Activated CD8-positive, alpha-beta memory T cell treated with anti-CD3 and anti-CD28 coated beads for 24 hours (primary cell): ENCODE measurements at places on chromosomes 2 and 18.

- DNase-seq, result peak; percentile 9
Measured at GRCh38 chr2:20363578-20363977, 12.9 kb upstream of the PUM2 start.

GRCh38 chr2:23363831-23364230 is 21.1 kb upstream of the KLHL29 start:
- no peak for DNase-seq

- DNase-seq, result no peak
Measured at GRCh38 chr2:51258301-51258700, 226.4 kb upstream of the NRXN1 start.

- peak; percentile 58 for DNase-seq
Measured at GRCh38 chr2:174678395-174678794, 80.8 kb upstream of the WIPF1 start.

DNA sequence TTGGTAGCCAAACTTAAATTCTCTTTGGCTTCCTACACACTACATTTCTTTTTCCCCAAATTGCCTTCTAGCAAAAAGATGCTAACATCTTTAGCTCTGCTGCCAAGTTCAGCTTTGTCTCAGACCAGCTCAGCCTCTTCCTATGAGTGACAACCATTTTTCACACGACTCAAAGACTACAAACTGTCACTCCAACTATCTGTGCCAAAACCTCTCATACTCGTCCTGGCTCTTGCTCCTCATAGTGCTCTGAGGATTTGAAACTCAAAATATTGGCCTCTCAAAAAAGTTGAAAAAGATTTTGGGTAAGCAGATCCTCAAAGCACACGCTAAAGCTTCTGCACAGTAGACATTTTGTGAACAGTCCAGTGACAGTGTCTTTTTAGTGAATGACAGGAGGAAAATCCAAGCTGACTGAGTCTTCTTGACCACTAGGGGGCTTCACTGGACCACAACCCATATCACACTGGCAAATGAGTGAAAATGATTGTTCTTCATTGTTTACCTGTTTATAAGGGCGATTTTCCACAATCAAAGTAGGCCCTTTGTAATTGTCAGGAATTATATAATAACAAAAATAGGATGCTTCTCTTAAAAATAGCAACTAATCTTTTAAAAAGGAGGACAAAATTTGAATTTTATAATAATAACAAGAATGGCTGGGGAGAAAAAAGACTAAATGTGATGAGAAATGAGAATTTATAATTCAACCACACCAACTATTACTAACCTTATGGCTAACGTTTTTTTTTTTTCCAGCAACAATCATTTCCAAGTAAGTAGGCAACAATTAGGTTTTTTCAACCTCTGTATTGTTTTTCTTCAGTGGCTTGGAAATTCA is 85.5 kb upstream of the PGAP1 start:
- DNase-seq, result no peak

GRCh38 chr2:236397681-236398080 is 133.5 kb upstream of the ASB18 start:
- DNase-seq, result no peak

DNA sequence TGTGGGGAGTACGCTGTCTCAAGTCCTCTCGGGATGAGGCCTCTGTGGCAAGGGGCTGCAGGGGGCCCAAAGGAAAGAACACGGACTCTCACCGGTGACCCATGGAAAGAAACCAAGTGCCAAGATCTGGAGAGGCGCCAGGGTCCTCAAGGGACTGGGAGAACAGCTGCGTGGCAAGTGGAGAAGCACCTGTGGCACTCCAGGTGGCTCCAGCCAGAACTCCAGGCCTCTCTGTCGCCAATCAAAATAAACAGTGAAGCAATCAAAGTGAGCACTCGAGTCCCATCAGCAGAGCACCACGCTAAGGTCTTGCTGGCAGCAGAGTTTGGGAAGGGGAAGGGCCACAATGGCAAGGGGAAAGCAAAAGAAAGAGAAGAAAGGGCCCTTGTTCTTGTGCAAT is 54.7 kb downstream of the BCL2 start:
- no peak for DNase-seq

DNA sequence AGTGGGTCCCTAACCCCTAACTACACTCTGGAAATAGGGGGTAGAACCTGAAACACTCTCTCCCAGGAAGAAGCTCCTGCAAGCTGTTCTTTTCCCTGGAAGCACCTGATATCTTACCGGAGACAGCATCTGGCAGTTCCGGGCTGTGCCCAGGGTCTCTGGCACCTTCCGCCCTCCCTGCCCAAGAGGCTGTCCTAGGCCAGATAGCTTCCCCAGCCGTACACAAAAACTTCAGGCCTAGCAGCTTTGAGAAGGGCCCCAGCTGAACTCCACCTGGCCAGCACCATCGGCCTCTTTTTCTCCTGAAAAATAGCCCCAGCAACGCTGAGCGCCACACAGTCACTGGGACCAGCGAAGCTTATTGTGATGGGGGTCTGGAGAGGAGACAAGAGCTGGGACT is 9.7 kb downstream of the OSR1 start:
- DNase-seq, result no peak

- no peak for DNase-seq
Measured at GRCh38 chr2:170339322-170339721, 161.4 kb downstream of the MYO3B start.

GRCh38 chr2:157995117-157995516 is 106.6 kb upstream of the UPP2 start:
- DNase-seq, result no peak

DNA sequence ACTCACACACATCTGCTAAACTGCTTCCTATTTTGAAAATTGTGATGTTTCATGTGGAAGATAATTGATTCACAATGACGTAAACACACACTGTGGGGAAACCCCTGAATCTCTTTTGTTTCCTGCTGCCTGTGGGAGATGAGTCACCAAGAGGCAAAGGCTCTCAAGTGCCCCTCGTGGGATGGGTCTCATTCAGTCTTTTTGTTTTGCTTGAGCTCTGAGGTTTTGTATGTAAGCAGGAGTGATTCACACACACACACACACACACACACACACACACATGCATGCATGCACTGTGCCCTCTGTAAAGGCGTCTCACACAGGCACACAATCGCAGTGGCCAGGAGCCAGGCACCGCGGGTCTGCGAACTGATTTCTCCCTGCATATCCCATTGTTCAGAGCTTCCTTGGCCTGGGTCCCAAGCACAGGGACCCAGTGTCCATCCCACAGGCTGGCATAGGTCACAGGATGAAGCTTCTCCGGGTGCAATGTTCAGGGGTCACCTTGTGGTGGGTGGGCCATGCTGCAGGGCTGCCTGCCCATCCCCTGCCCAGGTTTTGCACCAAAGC is 12.1 kb upstream of the ARHGEF4 start:
- peak; percentile 78 for DNase-seq

- DNase-seq, result no peak
Measured at GRCh38 chr2:141767051-141767450, 363.8 kb downstream of the LRP1B start.
